ENCODE measurements at places on chromosomes 3 and 15.

DNA sequence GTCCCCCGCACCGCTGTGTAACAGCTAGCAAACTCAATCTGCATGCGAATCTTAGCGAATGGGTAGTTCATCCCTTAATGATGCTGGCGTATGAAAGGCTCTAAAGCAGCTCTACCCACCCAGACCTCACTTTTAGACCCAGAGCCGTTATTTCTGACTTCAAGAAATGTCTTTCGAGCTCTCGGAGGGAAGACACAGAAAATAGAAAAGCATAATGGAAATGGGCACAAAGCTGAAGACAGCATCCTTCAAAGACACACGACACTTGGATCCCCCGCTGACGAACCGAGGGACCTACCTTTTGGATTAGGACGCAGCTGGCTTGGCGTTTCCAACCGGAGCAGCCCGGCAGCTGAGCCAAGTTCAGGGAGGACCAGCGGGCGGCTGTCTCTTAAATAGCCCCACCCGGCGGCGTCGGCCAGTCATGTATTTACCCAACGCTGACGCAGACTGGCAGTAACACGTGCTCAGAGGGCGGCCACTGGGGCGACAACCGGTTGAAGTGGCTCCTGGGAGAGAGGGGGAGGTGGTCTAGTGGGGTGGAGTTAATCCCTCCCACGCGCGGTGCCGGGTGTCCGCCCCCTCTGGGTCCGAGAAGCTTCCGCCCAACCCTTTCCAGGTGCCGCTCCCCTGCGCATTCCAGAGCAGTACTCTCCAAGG is 1.5 kb downstream of the CCK start:
- DNase-seq = peak; percentile 73

DNA sequence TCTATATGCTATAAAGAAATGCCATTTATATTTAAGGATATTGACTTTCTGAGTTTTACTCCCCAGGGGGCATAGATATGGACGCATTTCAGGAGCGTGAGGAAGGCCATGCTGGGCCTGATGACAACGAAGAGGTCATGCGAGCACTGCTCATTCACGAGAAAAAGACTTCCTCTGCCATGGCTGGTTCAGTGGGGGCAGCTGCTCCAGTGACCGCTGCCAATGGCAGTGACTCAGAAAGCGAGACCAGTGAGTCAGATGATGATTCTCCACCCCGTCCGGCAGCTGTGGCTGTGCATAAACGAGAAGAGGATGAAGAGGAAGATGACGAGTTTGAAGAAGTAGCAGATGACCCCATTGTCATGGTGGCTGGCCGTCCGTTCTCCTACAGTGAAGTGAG is 38.4 kb downstream of the GTF2E1 start:
- DNase-seq = peak; percentile 80

- DNase-seq = no peak
Observed at GRCh38 chr15:89497231-89497630, 848 bp upstream of the RHCG start.

GRCh38 chr3:117454254-117454653 is 744.7 kb downstream of the TUSC7 start:
- no peak for DNase-seq

- no peak for DNase-seq
Observed at GRCh38 chr15:68556139-68556990, 22.4 kb upstream of the CORO2B start.

GRCh38 chr3:142226474-142226873 is 1.1 kb upstream of the GK5 start:
- DNase-seq = no peak

- no peak for DNase-seq
Observed at GRCh38 chr3:25768851-25769250, 14.4 kb downstream of the NGLY1 start.

- no peak for DNase-seq
Observed at GRCh38 chr3:66673293-66673692, 172.5 kb upstream of the LRIG1 start.

GRCh38 chr3:23991306-23991682 is 46.2 kb downstream of the NR1D2 start:
- no peak for DNase-seq

- no peak for DNase-seq
Observed at GRCh38 chr3:124463234-124463633, 267.0 kb upstream of the UMPS start.

DNA sequence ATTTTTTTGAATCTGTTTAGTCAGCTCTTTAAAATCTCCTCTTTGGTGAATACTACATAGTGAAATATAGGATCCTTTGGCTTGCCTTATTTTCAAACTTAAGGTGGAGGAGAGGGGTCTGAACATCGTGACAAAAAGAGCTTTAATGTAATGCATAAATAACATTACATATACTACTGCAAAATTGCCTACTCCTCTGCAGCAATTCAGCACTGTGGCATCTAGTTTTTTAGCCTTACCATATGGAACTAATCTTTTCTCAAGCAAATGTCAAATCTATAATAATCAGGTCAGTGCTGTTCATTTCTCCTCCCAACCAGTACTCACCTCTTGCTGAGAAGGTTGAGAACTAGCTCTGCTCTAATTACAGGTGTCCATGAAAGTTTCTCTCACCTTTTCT is 394.0 kb upstream of the CDIN1 start:
- DNase-seq = no peak

DNA sequence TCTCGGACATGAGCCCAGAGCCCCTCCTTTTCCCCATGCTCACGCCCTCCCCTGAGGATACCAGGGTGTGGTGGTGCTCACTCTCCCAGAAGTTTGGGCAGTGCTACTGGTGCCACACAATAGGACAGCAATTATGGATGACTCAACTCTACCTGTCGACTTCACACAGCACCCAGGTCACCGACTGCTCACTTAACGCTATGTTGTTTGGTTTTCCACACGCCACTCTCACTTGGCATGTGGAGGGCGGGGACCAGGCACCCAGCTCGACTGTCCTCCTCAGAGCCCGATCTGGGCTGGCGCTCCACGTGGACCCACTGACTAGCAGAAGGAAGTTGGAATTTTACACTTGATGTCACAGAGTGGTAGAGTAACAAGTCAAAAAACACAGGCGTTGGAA is 30.9 kb downstream of the STIMATE start:
- no peak for DNase-seq

DNA sequence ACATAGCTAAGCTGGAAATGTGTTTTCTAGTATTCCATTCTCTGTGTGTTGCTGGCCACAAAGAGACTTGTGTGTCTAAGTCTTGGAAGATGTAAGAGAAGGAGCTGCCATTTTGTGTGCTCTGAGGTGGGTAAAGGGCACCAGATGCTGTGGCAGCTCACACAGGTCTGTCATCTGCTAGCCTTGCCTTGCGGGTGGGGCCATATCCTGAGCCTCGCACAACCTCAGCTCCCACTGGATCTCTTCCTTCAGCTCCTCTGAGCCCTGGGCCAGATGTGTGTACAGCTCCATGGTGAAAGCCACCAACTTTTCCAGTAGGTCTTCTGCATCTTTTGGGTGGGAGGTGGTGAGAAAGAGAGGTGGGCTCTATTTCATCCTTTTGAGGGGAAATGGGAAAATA is 6.7 kb upstream of the TMC3 start:
- DNase-seq = no peak

GRCh38 chr15:33022629-33023028 is 171.9 kb downstream of the FMN1 start:
- peak; percentile 79 for DNase-seq

DNA sequence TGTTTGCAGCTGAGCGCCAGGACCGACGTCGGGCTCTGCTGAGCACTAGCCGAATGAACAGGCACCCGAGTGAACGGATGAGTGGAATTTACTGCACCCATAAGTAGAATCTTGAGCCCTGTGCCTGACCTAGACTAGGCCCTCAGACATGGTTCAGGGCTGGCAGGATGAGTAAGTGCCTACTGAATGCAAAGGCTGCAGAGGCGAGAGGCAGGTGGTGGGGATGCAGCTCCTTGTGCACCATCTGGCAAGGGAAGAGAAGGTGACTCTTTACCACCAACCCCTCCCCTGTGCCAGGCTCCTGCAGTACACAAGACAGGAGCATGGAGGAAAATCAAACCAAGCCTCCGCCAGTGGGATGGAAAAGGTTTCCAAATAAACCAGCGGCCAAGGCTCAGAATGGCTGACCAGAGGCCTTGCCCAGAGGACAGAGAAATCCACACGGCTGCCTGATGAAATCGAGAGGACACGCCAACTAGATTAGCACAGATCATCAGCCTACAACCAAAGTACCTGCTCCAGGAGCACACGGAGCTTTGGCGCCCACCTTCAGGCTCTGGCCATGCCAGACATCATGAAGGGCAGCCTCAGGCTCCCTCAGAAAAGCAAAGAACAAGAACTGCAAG is 141.7 kb upstream of the IQSEC1 start:
- no peak for DNase-seq

- no peak for DNase-seq
Observed at GRCh38 chr3:111618945-111619344, 23.8 kb upstream of the ZBED2 start.

DNA sequence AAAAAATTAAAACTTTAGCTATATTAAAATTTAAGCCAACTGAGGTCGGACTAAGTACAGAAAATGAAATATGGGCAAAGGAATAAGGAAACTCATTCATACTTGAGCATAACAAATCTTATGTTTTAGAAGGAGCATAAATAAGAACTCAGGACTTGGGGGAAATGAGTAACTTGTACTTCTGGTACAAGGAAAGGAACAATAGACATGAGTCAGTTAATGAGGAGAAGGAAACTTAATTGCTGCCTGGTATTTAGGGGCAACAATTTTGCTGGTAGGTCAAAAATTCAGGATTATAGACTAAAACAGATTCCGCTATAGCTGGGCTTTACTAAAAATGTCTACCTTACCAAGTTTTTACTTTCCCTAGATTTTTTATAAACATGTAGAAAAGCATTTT is 113.1 kb downstream of the MYO5A start:
- DNase-seq = peak; percentile 18

DNA sequence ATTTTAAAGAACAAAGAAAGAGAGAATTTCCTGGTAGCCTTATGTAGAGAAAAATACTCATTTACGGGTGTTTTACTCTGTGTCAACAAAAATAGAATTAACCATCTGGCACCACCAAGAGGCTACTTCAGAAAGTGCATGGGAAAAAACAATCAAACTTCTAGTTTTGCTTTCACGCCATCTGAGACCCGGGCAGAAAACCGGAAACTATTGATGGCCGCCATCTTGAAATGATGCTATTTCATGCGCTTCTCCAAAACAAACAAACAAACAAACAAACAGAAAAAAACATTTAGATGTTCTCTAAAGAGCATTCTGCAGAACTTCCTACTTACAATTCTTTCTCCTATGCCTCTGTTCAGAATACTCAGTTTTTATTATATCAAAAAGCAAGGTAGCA is 49.4 kb upstream of the SYNPR start:
- DNase-seq = peak; percentile 52

DNA sequence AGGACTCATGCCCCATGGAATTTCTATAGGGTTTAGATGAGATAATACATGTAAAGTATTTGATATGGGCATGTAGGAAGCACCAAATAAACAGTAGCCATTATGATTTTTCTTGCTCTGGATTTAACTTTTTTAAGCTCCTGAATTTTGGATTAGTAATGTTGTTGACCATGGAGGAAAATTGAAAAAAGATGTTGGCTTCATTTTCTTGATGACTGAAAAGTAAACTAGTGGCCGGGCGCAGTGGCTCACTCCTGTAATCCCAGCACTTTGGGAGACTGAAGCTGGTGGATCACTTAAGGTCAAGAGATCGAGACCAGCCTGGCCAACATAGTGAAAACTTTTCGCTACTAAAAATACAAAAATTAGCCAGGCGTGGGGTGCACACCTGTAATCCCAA is 120.3 kb downstream of the PTPRG start:
- no peak for DNase-seq

DNA sequence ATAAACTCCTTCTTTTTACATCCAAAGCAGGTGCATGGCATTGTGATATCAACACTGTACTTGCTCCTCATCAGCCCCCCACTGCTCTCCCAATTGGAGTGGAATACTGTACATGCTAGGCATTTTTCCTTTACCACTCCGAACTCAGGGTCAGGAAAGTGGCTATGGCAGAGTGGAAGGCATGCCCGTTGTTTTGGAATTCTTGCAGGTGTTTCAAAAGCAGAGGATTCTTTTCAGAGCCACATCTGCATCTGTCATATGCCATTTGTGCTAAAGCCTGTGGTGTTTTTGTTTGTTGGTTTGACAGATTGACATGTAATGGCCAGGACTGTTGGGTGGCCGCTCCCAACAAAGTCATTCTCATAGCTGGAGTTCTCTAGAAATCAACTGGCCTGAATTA is 41.7 kb downstream of the SOX2 start:
- no peak for DNase-seq

DNA sequence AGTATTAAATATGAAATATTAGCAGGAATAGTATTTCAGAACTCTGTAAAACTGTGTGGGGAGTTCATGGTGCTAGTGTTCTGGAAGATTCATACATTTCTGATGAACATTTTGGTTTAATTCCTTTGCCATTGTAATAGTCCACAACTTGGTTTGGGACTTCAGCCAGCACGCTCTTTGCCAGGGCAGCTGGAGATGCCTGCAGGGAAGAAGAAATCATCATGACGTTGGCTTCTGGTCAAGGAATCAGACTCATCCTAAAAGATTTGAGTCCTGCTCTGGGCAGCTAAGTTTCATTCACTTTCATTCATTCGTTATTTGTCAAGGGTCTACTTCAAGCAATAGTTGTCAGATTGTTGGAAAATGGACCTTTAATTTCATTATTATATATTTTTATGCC is 32.4 kb upstream of the MRPL3 start:
- peak; percentile 65 for DNase-seq

DNA sequence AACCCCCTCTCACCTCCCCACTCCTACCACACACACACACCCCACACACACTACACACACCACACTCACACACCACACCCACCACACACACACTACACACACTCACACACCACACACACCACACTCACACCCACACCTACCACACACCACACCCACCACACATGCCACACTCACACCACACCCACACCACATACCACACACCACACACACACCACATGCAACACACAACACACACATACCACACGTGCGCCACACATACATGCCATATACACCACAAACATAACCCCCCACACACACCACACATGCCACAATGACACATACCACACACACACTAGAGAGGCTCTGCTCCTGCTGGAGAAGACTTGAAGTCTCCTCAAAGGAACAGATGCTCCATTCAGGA is 5.9 kb upstream of the ITPKA start:
- no peak for DNase-seq

- peak; percentile 85 for DNase-seq
Observed at GRCh38 chr15:90839187-90840071, 29.0 kb upstream of the FURIN start.

DNA sequence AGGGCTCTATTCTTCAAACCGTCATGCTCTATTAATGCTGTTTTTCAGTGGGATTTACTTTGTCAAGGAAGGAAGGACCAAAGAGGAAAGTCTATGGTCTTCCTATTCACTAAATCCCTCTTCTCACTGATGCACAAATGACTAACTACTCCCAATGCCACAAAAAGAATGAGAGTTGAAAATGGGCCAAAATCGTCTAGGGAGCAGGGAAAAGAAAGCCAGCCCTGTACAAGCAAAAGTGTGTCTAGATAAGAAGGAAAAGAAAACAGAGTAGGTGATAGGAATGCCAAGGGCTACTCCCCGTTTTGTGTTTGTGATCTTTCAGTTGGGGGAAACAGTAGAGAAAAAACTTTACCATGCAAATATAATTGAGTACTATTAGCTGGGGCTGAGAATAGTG is 97.2 kb upstream of the TMCO5A start:
- no peak for DNase-seq

GRCh38 chr3:50224639-50225038 is 11.4 kb upstream of the GNAI2 start:
- no peak for DNase-seq
